ENCODE measurements at places on chromosomes 6 and 20. TPM values are rescaled to one million over a fixed set of nuclear protein-coding genes. Genes with fewer than 3 reads are reported as not detected.

Gene PFDN6
- 76.8 TPM for polyA plus RNA-seq

Gene MAP3K5
- 7.9 TPM for polyA plus RNA-seq

Gene BPI
- 6.3 TPM for polyA plus RNA-seq

Gene C20orf141
- polyA plus RNA-seq: not detected

Gene MYB
- 4.6 TPM for polyA plus RNA-seq

Gene SPTLC3
- 21.5 TPM for polyA plus RNA-seq

Gene ZSCAN23
- 13.1 TPM for polyA plus RNA-seq

Measured in left renal pelvis (tissue), 4 donors.